ENCODE measurements at places on chromosomes 2 and 18.
A peak's percentile ranks its signal among the peaks of the same experiment; 100 is the strongest.

- no peak overlapping the region for H3K27ac ChIP-seq
- H3K27me3 ChIP-seq = no peaks in the 10 kb centered on the region
- H3K4me3 ChIP-seq = no peak overlapping the region
- H3K36me3 ChIP-seq = no peaks in the 10 kb centered on the region
- no peak for DNase-seq
Measured at GRCh38 chr2:182358601-182359000, 68.2 kb downstream of the PDE1A start.

- no peaks in the 10 kb centered on the region for H3K27me3 ChIP-seq
- H3K36me3 ChIP-seq = peaks cover under 1% of the 10 kb centered on the region
- peaks cover 1% of the 10 kb centered on the region for H3K4me1 ChIP-seq
- no peak overlapping the region for H3K27ac ChIP-seq
Measured at GRCh38 chr2:143759455-143759854, 630.2 kb downstream of the ARHGAP15 start.

GRCh38 chr2:217418090-217418489 is 558.2 kb upstream of the TNP1 start:
- no peak overlapping the region for H3K4me3 ChIP-seq
- no peaks in the 10 kb centered on the region for H3K4me1 ChIP-seq
- peaks cover 3% of the 10 kb centered on the region for H3K36me3 ChIP-seq
- H3K27ac ChIP-seq = no peak overlapping the region

DNA sequence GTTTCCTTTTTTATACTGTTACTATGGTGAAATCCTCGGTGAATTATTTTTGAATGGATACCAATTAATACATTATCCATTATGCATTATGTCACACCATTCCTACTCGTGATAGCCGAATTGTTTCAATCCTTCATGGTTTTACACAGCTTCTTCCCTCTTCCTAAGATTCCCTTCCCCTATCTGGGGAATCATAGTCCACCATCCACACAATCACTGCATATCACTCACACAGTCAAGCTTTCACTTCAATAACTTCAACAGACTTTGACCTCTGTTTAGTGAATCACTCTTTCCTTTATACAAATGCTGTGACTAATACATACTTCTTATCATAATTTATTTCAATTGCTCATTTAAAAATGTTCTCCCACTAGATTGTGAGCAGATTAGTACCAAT is 1108.1 kb upstream of the LRRTM1 start:
- H3K4me3 ChIP-seq = no peak overlapping the region
- no peak overlapping the region for H3K27ac ChIP-seq
- no peak for DNase-seq
- H3K36me3 ChIP-seq = no peaks in the 10 kb centered on the region

- peaks cover 2% of the 10 kb centered on the region for H3K27me3 ChIP-seq
- H3K4me1 ChIP-seq = peaks cover 91% of the 10 kb centered on the region
Measured at GRCh38 chr2:55003706-55004639, 46.3 kb downstream of the RTN4 start.

GRCh38 chr18:9653390-9653789 is 39.0 kb upstream of the PPP4R1 start:
- no peaks in the 10 kb centered on the region for H3K27me3 ChIP-seq
- no peak overlapping the region for H3K27ac ChIP-seq
- no peaks in the 10 kb centered on the region for H3K4me1 ChIP-seq
- H3K36me3 ChIP-seq = no peaks in the 10 kb centered on the region
- DNase-seq = no peak
- no peak overlapping the region for H3K4me3 ChIP-seq

- H3K27me3 ChIP-seq = no peaks in the 10 kb centered on the region
- peaks cover 100% of the 10 kb centered on the region for H3K4me1 ChIP-seq
- H3K4me3 ChIP-seq = no peak overlapping the region
- DNase-seq = no peak
- peaks cover under 1% of the 10 kb centered on the region for H3K36me3 ChIP-seq
- H3K27ac ChIP-seq = no peak overlapping the region
Measured at GRCh38 chr2:143138292-143138691, 9.1 kb downstream of the ARHGAP15 start.

DNA sequence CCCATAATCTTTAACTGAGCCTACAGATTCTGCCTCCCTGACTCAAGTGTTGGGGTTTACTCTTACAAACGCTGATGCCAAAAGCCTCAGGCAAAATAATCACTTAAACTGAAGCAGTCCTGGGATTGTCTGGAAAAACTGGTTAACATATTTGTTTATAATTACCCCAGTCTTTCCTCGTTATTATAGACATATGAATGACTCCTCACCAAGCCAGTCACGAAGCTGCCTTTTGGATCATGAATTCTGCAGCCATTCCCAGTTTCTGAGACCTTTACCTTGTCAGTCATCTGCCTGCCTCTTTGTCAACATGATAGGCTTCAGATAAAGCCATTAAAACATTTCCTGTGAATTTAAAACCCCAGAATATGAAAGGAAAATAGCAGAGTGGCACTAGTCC is 46.4 kb downstream of the MREG start:
- no peak overlapping the region for H3K27ac ChIP-seq
- H3K4me1 ChIP-seq = peaks cover 23% of the 10 kb centered on the region
- no peak overlapping the region for H3K4me3 ChIP-seq
- H3K36me3 ChIP-seq = peaks cover 10% of the 10 kb centered on the region

DNA sequence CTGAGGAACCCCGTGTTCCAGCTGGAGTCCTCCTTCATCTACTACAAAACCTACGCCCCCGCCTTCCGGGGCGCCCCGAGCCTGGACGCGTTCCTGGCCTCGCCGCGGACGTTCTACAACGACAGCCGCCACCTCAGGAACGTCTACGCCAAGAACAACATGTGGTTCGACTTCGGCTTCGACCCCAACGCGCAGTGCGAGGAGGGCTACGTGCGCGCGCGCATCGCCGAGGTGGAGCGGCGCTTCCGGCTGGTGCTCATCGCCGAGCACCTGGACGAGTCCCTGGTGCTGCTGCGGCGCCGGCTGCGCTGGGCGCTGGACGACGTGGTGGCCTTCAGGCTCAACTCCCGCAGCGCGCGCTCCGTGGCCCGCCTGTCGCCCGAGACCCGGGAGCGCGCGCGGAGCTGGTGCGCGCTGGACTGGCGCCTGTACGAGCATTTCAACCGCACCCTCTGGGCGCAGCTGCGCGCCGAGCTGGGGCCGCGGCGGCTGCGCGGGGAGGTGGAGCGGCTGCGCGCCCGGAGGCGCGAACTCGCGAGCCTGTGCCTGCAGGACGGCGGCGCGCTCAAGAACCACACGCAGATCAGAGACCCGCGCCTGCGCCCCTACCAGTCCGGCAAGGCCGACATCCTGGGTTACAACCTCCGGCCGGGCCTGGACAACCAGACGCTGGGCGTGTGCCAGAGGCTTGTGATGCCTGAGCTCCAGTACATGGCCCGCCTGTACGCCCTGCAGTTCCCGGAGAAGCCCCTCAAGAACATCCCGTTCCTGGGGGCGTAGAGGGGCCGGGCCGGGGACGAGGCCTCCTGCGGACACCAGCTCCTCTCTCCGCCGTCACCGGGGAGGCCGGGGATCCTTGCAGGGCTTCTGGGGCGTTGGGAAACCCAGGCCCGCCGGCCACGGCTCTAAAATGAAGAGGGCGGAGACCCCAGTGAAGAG is 5.3 kb upstream of the NEU4 start:
- DNase-seq = peak; percentile 60
- no peaks in the 10 kb centered on the region for H3K4me1 ChIP-seq
- no peaks in the 10 kb centered on the region for H3K36me3 ChIP-seq

GRCh38 chr2:110873056-110873502 is 140.7 kb downstream of the ACOXL start:
- no peaks in the 10 kb centered on the region for H3K27me3 ChIP-seq
- no peak for DNase-seq
- peaks cover 1% of the 10 kb centered on the region for H3K36me3 ChIP-seq
- H3K4me3 ChIP-seq = no peak overlapping the region
- no peak overlapping the region for H3K27ac ChIP-seq

GRCh38 chr2:207086136-207086535 is 79.6 kb downstream of the KLF7 start:
- H3K4me3 ChIP-seq = no peak overlapping the region
- H3K4me1 ChIP-seq = peaks cover 32% of the 10 kb centered on the region
- DNase-seq = no peak
- H3K36me3 ChIP-seq = peaks cover 15% of the 10 kb centered on the region
- peaks cover 1% of the 10 kb centered on the region for H3K27me3 ChIP-seq

- H3K27me3 ChIP-seq = peaks cover 5% of the 10 kb centered on the region
- peaks cover 6% of the 10 kb centered on the region for H3K4me1 ChIP-seq
- H3K27ac ChIP-seq = no peak overlapping the region
- no peaks in the 10 kb centered on the region for H3K36me3 ChIP-seq
- no peak overlapping the region for H3K4me3 ChIP-seq
Measured at GRCh38 chr18:22742409-22742808, 190.7 kb upstream of the RBBP8 start.

GRCh38 chr18:78903436-78904178 is 76.0 kb upstream of the SALL3 start:
- H3K4me3 ChIP-seq = no peak overlapping the region
- H3K36me3 ChIP-seq = no peaks in the 10 kb centered on the region
- DNase-seq = no peak
- no peaks in the 10 kb centered on the region for H3K4me1 ChIP-seq

Data from immature natural killer cell (primary cell).